ENCODE measurements at places on chromosomes 3 and 15.

- DNase-seq = peak; percentile 92
Observed at GRCh38 chr3:52685709-52686691, at the start of the genes GNL3 and PBRM1. TSS of gene GNL3 (plus strand) at chr3:52686032. CDS start at chr3:52686093, 61 bp downstream. TSS of gene PBRM1 (minus strand) at chr3:52685913.

GRCh38 chr15:53536479-53537120, 222.9 kb downstream of the WDR72 start:
- DNase-seq = no peak

- peak; percentile 38 for DNase-seq
Observed at GRCh38 chr3:16512435-16513140, 911 bp downstream of the RFTN1 start.

DNA sequence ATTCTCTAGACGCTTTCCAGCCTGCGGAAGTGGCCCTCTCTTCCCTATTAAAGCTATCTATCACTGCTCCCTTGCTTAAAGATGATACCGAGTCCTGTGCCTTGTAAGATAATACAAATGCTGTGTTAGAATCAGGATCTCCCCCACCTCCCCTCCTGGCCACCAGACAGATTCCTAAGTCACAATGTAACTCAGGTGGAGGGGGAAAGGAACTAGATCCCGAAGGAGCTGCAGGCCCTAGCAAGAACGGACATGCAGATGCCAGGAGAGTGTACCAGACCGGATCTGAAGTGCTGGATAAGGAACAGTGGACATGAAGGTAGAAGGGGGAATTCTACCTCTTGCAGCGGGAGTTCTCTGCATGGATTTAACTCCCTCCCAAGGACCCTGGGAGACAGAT, 230.7 kb upstream of the LYSMD4 start:
- no peak for DNase-seq

- DNase-seq = no peak
Observed at GRCh38 chr3:131250466-131250865, 131.1 kb upstream of the NUDT16 start.

DNA sequence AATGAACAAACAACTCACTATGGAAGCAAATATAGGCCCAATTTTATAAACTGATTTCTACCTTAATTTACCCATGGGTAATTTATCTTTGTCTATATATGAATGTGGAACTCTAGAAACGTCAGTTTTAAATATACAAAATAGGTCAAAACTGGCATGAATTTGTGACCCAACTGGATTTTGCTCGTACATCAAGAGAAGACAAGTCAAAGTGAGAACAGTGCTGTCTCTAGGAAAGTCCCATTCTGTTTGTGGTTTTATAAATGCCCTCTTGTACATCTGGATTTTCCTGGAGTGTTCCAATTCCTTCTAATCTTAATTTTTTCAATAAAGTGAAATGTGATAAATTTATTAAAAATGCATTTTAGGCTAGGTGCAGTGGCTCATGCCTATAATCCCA, 50.2 kb upstream of the ABHD10 start:
- DNase-seq = no peak

GRCh38 chr3:139285691-139286090, 58.1 kb upstream of the MRPS22 start:
- no peak for DNase-seq

DNA sequence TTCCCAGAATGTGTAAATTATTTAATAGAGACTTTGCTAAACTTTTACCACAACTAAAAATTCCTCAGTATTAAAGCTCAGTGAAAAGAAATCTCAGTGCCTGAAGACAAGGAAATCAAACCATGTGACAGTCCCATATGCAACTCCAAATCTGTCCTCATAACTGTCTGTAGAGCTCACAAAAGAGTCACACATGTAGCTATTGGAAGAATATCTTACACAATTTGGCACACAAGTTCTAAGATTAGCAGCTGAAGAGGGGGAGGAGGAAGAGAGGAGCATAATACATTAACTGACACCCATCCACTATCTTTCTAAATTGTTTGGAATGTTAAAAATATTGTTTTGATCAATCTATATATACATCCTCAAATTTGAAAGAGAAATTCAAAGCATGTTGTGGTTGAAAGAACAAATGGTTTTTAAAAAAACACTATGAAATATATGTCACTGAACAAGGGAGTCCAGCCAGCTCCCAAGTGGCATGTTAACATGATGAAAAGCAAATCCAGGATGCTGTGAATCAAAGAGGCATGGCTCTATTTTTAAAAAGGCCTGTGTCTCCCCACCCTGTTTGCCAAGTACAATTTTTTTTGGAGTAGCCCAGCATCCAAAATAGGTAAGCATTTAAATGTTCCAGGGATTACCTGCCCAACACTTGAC, 126.3 kb upstream of the NANOGP8 start:
- DNase-seq = no peak

DNA sequence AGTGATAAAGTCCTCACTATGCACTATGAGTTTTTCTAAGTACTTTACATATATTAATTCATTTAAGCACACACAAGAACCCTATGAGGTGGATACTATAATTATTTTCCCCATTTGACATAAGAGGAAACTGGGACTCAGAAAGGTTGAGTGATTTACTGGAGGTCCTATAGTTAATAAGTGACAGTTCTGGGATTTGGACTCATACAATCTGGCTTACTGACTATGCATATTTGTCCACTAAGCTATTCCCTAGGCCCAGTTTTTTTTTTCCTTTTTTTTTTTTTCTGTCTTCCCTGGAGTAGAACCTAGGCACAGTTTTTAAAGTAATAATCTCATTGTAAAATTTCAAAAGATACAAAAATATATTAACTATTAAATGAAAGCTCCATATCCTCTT, 6.3 kb upstream of the RTP2 start:
- DNase-seq = no peak

DNA sequence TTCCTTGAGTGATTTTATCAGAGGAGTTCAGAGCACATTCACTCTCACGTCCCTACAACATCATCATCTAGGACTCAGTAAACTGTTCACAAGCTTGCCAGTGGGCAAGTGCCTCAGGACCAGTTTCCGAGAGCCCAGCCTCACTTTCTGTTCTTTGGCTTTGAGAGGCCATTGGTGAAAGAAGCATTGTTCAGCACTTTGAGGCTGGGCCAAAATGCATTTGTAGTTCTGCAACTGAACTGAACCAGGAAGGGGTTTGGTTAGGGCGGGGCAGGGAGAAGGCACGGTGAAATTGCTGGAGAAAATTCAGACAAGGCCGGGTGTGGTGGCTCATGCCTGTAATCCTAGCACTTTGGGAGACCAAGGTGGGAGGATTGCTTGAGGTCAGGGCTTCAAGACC, 222.1 kb upstream of the CHRM5 start:
- DNase-seq = no peak

GRCh38 chr15:31905054-31905453, 125.3 kb upstream of the CHRNA7 start:
- no peak for DNase-seq

- no peak for DNase-seq
Observed at GRCh38 chr3:78690766-78691165, 1077.0 kb downstream of the ROBO1 start.

DNA sequence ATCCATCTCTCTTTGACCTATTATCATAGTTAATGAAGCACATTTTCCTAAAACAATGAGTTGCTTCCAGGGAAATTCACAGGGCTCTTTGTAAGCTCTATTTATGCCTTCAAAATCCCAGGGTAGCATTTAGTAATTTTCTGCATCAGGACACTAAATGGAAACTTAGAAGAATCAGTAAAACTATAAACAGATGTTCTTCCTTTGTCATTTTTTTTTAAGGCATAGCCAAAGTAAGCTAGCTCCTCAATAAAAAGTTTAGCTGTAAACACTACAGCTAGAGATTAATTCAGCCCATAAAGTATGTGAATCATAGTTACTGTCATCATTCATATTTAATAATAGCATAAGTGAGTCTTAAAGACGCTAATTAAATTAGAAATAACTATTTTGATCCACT, 79.3 kb downstream of the RPL22L1 start:
- DNase-seq = no peak

GRCh38 chr15:85955501-85956391, 123.9 kb upstream of the AGBL1 start:
- DNase-seq = no peak

DNA sequence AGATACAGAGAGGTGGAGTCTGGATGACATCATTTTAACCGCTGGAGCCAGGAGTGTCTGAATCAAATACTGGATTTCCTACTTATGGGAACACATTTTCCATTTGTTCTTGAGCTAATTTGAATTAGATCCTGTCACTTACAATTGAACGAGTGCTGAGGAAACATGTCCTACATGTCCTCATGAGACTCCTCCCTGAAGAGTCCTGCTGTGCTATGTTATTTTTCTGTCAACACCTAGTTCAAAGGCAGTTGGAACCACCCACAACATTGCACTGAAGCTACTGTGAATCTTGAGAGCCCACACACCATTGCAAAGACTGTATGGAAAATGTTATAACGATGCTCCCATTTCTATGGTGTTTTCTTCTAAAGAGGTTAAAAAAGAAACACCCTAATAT, 123.5 kb upstream of the CRBN start:
- no peak for DNase-seq

- no peak for DNase-seq
Observed at GRCh38 chr3:159789742-159790635, 198.6 kb upstream of the IL12A start.

GRCh38 chr15:69467636-69468035, 15.0 kb downstream of the RPLP1 start:
- no peak for DNase-seq

DNA sequence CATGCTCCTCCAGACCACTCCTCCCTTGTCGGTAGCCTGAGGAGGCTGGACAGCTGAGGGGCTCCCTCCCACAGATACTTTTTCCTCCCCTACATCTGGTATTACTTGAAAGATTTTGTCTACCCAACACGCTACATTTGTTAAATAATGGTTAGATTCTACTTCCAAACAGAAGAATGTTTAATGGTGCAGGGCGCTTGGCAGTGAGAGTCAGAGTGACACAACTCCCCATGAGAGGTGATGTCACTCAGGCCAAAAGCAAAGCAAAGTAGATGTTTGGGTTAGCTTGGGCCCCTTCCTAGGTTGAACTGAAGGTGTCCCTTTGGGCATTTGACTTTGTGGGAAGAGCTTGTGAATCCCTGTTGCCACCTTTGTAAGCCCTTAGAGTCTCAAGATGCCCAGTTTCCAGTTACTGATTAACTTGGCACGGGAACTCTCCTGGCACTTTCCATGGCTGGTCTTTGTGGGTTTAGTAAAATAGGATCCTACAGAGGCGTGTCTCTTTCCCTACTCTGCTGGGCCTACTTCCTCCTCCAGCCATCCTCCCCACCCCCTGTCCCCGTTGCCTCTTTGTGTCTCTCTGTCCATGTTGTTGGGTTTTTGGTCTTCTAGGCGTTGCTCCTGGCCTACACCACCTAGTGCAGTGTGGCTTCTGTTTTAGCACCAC, 5.6 kb downstream of the LIMD1 start:
- DNase-seq = no peak
